Esophagus (tissue), 2 donors: ENCODE measurements at places on chromosomes 13 and 19. TPM values are rescaled to one million over a fixed set of nuclear protein-coding genes. Genes with fewer than 3 reads are reported as not detected.

Gene PRR12
- polyA plus RNA-seq, result 11.2 TPM

Gene NLRP4
- not detected for polyA plus RNA-seq

Gene FRY
- polyA plus RNA-seq, result 4.3 TPM

Gene KLK14
- 0.09 TPM for polyA plus RNA-seq
